ENCODE measurements at places on chromosomes 11 and 22.

DNA sequence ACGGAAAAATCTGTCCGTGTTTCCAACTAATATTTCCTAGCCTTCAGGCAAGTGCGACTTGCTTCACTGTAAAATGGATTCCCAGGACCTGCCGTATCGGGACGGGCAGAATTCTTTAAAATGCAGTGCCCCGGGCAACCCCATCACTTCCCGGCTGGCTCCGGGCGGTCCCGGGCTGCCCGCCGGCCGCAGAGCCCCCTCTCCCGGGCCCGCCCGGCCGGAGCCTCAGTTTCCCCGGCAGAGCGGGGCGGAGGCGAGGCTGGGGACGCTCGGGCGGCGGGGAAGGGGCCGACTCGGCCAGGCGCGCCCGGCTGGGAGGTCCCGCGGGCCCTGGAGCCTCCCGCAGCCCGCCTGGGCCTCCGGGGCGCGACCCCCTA lies 84.2 kb upstream of the WNT7B start:
- no peak for DNase-seq

GRCh38 chr11:115530752-115531151 lies 26.5 kb upstream of the CADM1 start:
- DNase-seq, result no peak

DNA sequence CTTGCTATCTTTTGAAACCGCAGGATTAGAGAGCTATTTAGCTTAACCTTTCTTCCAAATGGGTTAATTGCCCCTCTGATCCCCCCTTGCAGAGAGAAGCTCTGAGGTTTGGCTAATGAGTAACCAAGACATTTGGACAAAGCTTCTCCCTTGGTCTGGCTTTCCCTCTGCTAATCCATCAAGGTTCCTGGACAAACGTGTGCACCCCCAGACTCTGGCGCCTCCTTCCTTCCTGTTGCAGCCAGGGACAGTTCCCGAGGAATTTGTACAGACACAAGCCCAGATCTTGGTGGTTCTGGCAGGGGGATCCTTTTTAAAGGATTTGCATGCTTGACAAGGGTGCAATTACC lies 1.6 kb downstream of the KIAA1671 start:
- DNase-seq, result no peak

- no peak for DNase-seq
These were observed 27.0 kb downstream of the TESMIN start for GRCh38 chr11:68724293-68724692.

GRCh38 chr11:111035746-111036145 lies 209.8 kb upstream of the POU2AF2 start:
- DNase-seq, result no peak

GRCh38 chr11:18671246-18671645 lies 27.3 kb upstream of the TMEM86A start:
- no peak for DNase-seq
